ENCODE measurements at places on chromosomes 11 and 22. TPM values are rescaled to one million over a fixed set of nuclear protein-coding genes. Genes with fewer than 3 reads are reported as not detected.

Gene SPTBN2
- total RNA-seq: 116 TPM

Gene CRYBB2
- total RNA-seq: 4.4 TPM

Gene VPREB3
- 0.68 TPM for total RNA-seq

DNA sequence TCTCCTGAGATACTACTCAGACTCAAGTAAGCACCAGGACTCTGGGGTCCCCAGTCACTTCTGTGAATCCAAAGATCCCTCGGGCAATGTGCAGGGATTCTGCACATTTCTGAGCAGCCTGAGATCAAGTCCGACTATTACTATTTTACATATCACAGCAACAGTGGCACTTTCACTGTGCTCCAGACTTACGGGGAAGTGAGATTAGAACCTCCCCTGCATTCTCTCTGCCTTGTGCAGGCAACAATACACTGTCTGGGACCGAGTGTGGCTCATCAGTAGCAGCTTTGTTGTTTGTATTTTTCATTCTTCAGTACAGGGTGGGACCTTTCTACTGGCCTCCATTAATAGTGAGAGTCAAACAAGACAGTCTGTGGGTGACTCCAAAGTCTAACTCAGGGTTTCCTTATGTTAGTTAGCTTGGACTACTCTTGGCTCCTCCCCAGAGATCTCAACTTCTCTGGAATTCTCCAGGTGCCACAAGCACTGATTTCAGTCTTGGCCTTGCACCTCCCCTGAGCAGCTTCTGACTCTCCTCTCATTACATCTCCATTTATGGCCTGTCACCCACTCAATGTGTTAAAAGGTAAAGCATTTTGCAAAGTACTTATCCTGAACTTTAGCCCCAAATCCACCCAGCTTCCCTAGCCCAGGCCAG lies 76.2 kb upstream of the TOP3B start:
- H3K36me3 ChIP-seq: no peaks in the 10 kb centered on the region
- H3K27ac ChIP-seq: no peak overlapping the region
- no peak overlapping the region for H3K4me3 ChIP-seq
- no peaks in the 10 kb centered on the region for H3K27me3 ChIP-seq
- DNase-seq: no peak

- H3K4me3 ChIP-seq: no peak overlapping the region
- H3K27me3 ChIP-seq: no peaks in the 10 kb centered on the region
- no peak for DNase-seq
- H3K36me3 ChIP-seq: no peaks in the 10 kb centered on the region
- H3K4me1 ChIP-seq: no peaks in the 10 kb centered on the region
Measured at GRCh38 chr11:17129003-17129402, 51.5 kb upstream of the RPS13 start.

Gene TUBA8
- total RNA-seq: 17.2 TPM

GRCh38 chr11:76629853-76630599 lies 40.5 kb downstream of the LRRC32 start:
- no peak overlapping the region for H3K4me3 ChIP-seq

Gene ZNF215
- 4.5 TPM for total RNA-seq

DNA sequence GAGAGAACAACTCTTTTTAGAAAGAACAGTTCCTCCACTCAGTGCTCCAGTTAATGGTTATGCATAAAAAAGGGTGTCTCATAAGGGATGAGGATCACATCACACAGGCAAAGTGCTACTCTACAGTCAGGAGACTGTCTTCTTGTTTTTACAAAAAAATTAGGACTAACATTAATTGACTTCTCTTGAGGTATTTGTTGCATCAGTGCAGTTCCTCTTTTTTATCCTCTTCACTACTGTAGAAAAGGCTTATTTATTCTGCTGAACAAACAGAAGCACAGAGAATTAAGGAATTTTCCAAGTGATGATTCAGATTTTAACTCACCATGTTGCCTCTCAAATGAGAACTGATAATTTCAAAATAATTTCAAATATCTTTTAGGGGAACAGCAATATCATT lies 1.9 kb downstream of the MMP8 start:
- H3K4me1 ChIP-seq: no peaks in the 10 kb centered on the region
- no peak overlapping the region for H3K4me3 ChIP-seq

GRCh38 chr11:115930291-115930690 lies 426.1 kb upstream of the CADM1 start:
- H3K4me3 ChIP-seq: no peak overlapping the region
- H3K36me3 ChIP-seq: no peaks in the 10 kb centered on the region
- DNase-seq: no peak
- no peaks in the 10 kb centered on the region for H3K4me1 ChIP-seq
- H3K27ac ChIP-seq: no peak overlapping the region

DNA sequence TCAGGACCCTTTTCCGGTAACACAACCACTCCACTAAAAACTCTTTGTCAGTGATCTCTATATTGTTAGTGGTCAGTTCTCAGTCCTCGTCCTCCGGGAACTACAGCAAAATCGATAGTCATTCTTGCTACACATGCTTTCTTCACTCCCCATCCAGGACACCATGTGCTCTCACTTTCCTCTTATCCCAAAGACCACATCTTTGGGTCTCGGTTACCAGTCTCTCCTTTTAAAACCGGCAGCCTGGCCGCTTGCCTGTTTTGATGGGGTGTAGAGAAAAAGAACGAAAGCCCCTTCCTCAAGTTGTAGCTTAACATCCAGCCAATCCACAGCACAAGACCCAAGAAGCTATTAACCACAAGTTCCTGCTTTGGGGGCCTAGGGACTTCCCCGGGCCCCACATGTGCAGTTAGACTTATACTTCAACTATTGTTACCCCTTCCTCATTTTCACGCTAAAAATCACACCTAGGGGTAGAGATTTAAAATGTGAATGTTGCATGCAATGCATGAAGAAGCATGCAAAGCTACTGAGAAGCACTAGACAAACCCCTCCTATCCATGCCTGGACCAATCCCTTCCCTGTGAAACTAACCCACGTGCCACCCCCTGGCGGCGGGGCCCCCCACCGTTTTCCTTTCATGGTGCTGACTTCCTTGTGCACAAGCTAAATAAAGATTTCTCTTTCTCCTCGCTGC lies 1.5 kb upstream of the TOLLIP start:
- H3K27me3 ChIP-seq: no peaks in the 10 kb centered on the region
- H3K27ac ChIP-seq: no peak overlapping the region
- no peaks in the 10 kb centered on the region for H3K36me3 ChIP-seq
- H3K4me3 ChIP-seq: no peak overlapping the region
- H3K4me1 ChIP-seq: peaks cover 30% of the 10 kb centered on the region

Gene KIF18A
- total RNA-seq: 22.5 TPM

DNA sequence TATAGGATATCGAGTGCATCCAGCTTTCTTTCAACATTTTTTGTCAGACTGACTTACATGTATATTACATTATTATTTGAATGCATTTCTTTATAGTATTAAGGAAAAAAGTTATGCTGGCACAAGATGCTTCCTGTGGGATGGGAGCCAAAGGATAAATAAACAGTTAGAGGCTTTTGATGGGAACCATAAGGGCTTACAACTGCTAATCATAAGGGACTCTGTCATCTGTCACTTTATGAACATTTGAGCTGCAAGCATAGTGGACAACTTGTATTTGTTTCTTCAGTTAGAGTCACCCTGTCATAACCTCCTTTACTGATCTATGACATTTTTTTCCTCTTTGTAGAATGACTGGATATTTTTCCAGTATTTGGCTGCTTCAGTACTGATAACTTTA lies 132.4 kb upstream of the CHORDC1 start:
- H3K4me3 ChIP-seq: no peak overlapping the region
- no peaks in the 10 kb centered on the region for H3K27me3 ChIP-seq
- DNase-seq: no peak
- H3K36me3 ChIP-seq: no peaks in the 10 kb centered on the region
